Activated CD4-positive, alpha-beta T cell treated with anti-CD3 and anti-CD28 coated beads, Interleukin-10, Interleukin-2, amounts not matched to agents 100 ng/mL and 50 ng/mL, durations not matched to agents 16 hours and 8 hours (primary cell): ENCODE measurements at places on chromosomes 2 and 18.

DNA sequence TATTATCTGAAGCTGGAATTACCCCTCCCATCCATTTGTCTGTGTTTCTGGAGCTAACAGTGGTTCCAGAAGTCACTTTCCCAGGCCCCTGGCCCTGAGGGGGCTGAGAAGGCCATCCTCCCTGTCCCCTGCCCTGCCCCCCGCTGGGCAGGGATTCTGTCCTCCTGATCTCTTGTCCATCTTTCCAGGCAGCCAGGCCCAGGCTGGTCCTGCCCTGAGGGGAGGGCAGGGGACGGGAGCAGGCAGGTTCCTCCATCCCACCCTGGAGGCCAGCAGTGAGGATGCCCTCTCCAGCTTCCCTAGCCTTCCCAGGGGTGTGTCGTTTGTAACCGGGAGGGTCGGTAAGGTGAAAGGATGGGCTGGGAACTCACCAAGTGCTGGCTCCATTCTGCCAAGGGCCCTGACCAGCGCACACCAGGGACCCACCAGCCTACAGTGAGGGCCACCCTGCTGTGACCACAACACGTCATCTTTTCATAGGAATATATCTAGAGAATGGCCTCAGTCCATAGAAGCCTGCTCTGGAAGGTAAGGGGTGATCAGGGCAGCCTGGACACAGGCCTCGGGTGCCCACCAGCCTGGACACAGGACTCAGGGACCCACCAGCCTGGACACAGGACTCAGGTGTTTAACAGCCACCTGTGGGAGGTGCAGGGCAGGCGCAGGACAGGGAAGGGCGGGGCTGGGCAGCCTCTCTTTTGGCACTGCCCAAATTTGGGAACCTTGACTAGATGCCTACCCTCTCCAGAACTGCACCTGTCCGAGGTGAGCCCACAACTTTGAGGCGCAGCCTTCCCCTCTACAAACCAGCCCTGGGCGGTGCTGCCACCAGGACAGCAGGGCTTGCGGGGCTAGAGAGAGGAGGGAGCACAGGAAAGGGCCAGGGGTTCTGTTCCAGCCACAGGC lies 35.8 kb upstream of the GPC1 start:
- DNase-seq, result no peak

DNA sequence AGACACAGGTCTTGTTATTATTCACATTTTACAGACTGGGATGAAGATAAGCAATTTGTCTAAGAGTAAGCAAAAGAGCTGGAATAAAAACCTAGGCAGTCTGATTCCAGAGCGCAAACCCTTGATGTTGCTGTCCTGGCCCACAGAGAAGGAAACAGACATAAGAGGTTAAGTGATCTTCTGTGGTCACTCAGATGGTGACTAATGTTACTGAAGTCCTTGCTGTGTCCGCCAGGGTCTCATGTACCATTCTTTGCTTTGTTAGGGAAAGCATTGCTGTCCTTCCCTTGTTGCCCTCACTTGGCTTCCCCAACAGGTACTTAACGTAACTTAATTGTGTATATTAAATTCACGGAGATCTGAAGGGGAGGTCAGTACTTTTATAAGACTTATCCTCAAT lies 14.9 kb upstream of the FAP start:
- no peak for DNase-seq

DNA sequence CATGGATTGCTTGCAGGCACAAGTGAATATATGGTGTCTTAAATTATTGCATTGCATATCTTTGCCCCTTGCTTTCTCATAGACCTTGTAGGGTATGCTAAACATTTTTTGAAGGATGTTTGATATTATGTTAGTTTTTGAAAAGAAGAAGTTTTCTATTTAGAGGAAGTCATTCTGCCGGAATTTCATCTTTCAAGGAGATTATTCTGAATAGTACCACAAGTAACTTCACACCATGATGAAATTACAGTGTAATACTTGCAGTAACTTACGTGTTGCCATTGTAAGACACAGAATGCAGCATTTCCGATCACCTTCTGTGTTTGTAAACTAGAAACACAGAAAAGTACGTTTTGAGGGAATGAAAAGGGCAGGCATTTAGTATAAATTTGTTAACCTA lies 71.9 kb downstream of the ACVR2A start:
- no peak for DNase-seq

- no peak for DNase-seq
Observed at GRCh38 chr2:151325581-151326095, 31.8 kb upstream of the TNFAIP6 start.

DNA sequence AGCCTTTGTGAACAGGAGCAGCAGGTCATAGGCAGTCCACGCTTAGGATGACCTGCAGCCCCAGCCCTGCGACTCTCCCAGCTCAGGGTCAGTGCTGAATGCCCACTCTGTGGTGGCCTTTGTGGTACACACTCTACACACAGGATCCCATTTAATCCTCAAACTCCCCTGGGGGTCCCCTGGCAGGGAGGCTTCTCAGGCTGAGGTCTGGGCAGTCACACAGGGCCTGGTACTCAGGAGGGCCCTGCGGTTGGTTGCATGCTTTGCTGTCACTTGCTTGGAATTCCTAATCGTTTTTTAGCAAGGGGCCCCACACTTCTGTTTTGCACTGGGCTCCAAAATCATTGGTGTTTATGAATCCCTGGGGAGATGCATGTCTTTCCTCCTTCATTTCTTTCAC lies 113.0 kb downstream of the EML6 start:
- no peak for DNase-seq
